ENCODE measurements at places on chromosomes 2 and 18. TPM values are rescaled to one million over a fixed set of nuclear protein-coding genes. Genes with fewer than 3 reads are reported as not detected.

GRCh38 chr2:190746971-190747761 is 98.3 kb downstream of the NAB1 start:
- peaks cover 4% of the 10 kb centered on the region for H3K4me1 ChIP-seq
- no peaks in the 10 kb centered on the region for H3K27me3 ChIP-seq
- no peak overlapping the region for H3K4me3 ChIP-seq
- H3K27ac ChIP-seq = no peak overlapping the region
- DNase-seq = no peak

GRCh38 chr2:139055202-139055601 is 275.0 kb upstream of the NXPH2 start:
- no peaks in the 10 kb centered on the region for H3K4me1 ChIP-seq
- H3K27me3 ChIP-seq = no peaks in the 10 kb centered on the region
- H3K36me3 ChIP-seq = no peaks in the 10 kb centered on the region

- H3K4me1 ChIP-seq = peaks cover 35% of the 10 kb centered on the region
- H3K27ac ChIP-seq = no peak overlapping the region
- no peak overlapping the region for H3K4me3 ChIP-seq
- H3K27me3 ChIP-seq = no peaks in the 10 kb centered on the region
These were observed 115.6 kb downstream of the GLI2 start for GRCh38 chr2:120851116-120851773.

DNA sequence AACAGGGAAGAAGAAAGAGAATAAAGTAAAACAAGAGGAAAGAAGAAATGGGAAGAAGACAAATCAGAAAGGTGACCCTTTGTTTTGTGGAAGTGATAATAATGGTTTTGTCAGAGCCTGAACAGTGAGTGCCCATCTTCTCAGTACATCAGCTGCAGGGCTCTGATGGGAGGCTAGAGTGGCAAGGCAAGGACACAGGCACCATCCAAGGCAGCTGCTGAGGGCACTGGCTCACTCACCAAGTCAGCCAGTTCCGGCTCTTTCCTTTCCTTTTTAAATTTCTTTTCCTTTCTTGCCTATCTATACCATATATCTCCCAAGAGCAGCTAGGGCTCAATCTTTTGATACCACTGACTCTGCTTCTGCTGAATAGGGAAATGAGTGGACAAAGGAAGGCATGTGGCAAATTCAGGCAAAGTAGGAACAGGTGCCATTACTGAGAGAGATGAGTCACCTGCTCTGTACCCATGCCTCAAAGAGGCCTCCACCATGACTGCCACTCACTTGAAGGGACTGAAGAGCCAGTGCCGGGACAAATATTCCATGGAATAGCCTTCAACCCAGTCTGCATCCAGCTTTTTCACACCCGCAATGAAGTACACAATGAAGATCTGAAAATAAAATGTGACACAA is 6.2 kb downstream of the GGCX start:
- H3K27ac ChIP-seq = no peak overlapping the region
- no peak for DNase-seq
- H3K27me3 ChIP-seq = no peaks in the 10 kb centered on the region

- peak overlapping the region; percentile 58 for H3K27ac ChIP-seq
- H3K4me1 ChIP-seq = peaks cover 4% of the 10 kb centered on the region
- DNase-seq = no peak
- no peaks in the 10 kb centered on the region for H3K36me3 ChIP-seq
- no peak overlapping the region for H3K4me3 ChIP-seq
These were observed 181.9 kb downstream of the MREG start for GRCh38 chr2:215831296-215831913.

DNA sequence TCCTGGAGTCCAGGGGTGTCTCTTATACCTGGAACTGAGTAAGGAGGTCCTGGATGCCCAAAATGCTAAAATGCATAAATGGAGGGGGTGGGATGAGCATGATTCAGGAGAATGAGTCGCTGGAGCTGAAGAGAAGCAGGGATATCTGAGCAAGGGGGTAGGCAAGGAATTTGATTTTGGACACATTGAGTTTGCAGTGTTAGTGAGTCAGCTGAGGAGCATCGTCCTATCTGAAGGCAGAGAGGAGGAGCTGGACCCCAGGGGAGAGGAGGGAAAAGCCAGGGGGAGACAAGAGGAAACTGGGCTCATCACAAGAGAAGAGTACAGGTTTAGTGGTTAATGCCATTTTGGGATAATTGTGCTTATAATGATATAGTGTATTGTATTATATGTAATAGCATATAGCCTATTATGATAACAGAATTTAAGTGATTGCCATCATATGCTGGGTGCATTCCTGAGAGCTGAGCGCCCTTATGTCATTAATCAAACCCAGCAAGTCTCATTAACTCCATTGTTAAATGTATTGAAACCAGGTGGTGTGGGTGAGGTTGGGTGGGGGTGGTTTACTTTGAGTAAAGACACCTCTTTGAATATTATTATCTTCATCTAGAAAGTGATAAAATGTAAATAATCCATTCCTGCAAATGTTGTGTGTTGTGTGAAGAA is 12.4 kb downstream of the EHD3 start:
- H3K4me3 ChIP-seq = no peak overlapping the region
- no peaks in the 10 kb centered on the region for H3K27me3 ChIP-seq
- H3K4me1 ChIP-seq = no peaks in the 10 kb centered on the region
- H3K36me3 ChIP-seq = peaks cover 4% of the 10 kb centered on the region
- H3K27ac ChIP-seq = no peak overlapping the region

DNA sequence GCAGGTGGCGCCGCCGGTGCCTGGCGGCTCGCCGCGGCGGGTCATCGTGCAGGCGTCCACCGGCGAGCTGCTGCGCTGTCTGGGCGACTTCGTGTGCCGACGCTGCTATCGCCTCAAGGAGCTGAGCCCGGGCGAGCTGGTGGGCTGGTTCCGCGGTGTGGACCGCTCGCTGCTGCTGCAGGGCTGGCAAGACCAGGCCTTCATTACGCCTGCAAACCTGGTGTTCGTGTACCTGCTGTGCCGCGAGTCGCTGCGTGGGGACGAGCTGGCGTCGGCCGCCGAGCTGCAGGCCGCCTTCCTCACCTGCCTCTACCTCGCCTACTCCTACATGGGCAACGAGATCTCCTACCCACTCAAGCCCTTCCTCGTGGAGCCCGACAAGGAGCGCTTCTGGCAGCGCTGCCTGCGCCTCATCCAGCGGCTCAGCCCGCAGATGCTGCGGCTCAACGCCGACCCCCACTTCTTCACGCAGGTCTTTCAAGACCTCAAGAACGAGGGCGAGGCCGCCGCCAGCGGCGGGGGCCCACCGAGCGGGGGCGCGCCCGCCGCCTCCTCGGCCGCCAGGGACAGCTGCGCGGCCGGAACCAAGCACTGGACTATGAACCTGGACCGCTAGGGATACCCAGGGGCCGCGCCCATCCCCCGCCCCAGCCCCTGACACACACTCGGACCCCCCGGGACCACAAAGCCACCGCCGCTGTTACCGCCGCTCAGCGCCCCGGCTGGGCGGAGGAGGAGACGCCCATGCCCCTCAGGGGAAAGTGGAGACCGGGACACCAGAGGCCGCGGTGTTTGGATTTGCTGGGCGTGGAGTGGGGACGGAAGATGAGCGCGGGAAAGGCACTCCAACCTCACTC is 1.1 kb downstream of the CDK5R2 start:
- H3K27ac ChIP-seq = no peak overlapping the region
- peak overlapping the region; percentile 37 for H3K4me3 ChIP-seq
- DNase-seq = no peak
- H3K4me1 ChIP-seq = peaks cover 27% of the 10 kb centered on the region

GRCh38 chr18:44723411-44723810 is 42.7 kb downstream of the SETBP1 start:
- no peaks in the 10 kb centered on the region for H3K36me3 ChIP-seq
- H3K4me3 ChIP-seq = no peak overlapping the region
- H3K27ac ChIP-seq = no peak overlapping the region
- H3K4me1 ChIP-seq = peaks cover 35% of the 10 kb centered on the region
- H3K27me3 ChIP-seq = no peaks in the 10 kb centered on the region

DNA sequence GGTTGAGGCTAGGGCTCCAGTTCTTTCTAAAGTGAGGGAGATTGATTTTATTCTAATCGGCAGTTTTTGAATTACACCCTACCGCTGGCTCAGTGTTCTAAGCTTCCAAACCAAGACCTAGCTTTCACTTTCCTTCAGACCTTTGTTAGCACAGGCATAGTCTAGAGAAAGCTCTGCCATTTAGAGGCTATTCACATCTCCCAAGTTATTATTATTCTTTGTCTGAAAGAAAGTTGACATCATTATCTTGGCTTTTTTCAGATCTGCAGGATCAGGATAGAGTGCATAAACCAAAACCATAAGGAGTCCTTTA is 276.8 kb downstream of the ASXL3 start:
- H3K4me1 ChIP-seq = no peaks in the 10 kb centered on the region
- H3K27me3 ChIP-seq = no peaks in the 10 kb centered on the region
- no peak overlapping the region for H3K27ac ChIP-seq
- no peaks in the 10 kb centered on the region for H3K36me3 ChIP-seq

DNA sequence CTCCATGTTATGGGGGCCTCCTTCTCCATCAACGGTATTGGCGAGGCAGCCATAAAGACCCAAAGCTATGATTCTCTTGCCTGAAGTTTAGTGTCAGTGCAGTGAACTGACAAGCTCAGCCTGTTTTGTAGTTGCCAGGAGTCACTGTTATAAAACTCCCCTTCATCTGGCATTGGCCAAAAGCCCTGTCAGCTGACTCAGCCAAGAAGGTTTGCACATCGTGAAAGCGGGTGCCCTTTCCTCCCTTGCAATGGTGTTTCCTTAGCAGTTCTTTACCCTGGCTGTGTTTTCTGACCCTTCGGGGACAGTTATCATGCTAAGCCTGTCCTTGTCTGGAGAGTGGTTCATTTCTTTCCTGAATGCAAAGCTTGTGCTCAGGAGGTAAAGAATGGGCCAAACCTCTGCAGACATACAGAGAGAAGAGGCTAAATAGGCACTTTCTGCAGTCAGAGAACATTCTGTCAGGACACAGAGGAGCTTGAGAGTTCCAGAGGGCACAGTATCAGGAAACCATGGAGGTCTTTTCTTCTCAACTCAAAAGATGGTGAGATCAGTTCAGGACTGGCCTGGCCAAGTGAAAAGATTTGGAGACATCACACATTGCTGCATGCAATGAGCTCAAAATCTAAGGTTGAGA is 414.2 kb downstream of the ZNF521 start:
- H3K27ac ChIP-seq = no peak overlapping the region
- no peak overlapping the region for H3K4me3 ChIP-seq
- H3K4me1 ChIP-seq = no peaks in the 10 kb centered on the region
- no peaks in the 10 kb centered on the region for H3K27me3 ChIP-seq

- H3K4me1 ChIP-seq = no peaks in the 10 kb centered on the region
- H3K4me3 ChIP-seq = no peak overlapping the region
- no peaks in the 10 kb centered on the region for H3K27me3 ChIP-seq
These were observed 604.9 kb upstream of the CDH2 start for GRCh38 chr18:28781616-28782362.

GRCh38 chr18:76757335-76757734 is 65.0 kb upstream of the ZNF236 start:
- no peak overlapping the region for H3K4me3 ChIP-seq
- no peaks in the 10 kb centered on the region for H3K27me3 ChIP-seq
- H3K4me1 ChIP-seq = no peaks in the 10 kb centered on the region
- DNase-seq = no peak
- H3K36me3 ChIP-seq = no peaks in the 10 kb centered on the region
- peak overlapping the region; percentile 53 for H3K27ac ChIP-seq

DNA sequence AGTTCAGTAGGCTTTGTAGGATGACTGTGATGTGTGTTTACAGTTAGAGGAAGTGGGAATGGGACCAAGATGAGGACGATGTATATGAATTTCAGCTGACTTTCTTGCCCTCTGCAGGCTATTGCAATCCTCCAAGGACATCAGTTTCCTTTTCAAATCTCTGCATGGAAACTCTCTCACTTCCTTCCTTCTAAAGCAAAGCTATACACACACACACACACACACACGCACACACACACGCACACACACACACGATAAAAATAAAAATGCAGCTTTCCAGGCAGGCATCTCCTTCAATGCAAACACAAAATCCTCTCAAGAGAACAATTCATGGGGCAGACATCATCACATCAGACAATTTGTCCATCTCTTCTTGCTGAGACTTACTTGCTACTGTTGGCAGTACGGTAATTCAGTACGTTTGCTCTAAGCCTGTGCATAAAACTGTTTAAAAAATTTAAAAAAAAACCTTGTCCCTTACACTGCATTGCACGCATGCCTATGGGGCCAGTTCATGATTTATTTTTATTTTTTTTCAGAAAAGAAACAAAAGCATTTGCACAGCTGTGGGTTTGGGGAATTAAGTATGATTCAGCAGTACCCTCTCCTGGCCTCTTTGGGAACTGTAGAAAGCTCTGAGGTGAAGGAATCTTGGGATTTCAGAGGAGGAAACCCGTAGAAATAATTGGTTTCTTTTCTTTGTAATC is 27.1 kb upstream of the ICOS start:
- no peak for DNase-seq
- H3K36me3 ChIP-seq = no peaks in the 10 kb centered on the region
- H3K27ac ChIP-seq = peak overlapping the region; percentile 11
- H3K4me3 ChIP-seq = peak overlapping the region; percentile 24

DNA sequence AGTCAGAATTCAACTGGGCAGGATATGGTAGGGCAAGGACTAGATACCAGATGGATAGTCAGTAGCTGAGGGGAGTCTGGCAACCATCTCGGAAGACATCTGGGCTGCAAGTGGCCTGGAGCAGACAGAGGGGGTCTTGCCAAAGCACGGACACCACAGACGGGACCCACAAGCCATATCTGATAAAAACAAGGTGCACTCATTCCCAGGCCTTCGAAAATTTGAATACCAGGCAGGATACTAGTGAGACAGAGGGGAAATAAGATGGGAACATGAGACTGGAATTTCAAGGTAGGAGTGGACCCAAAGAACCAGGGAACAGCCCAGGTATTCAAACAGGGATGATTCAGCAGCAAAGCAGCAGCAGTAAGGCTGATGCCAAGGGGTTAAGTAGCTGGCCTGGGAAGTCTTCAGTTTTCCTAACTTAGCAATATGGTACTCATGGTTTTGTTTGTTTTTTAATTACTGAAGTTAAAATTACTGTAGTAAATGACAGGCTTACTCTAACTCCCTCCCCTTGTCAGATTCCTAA is 144.9 kb upstream of the NCKAP5 start:
- no peak overlapping the region for H3K27ac ChIP-seq
- no peak for DNase-seq
- no peak overlapping the region for H3K4me3 ChIP-seq
- peaks cover 10% of the 10 kb centered on the region for H3K4me1 ChIP-seq
- peaks cover 2% of the 10 kb centered on the region for H3K27me3 ChIP-seq

- DNase-seq = no peak
- no peaks in the 10 kb centered on the region for H3K27me3 ChIP-seq
- H3K27ac ChIP-seq = no peak overlapping the region
- no peak overlapping the region for H3K4me3 ChIP-seq
- H3K4me1 ChIP-seq = peaks cover 13% of the 10 kb centered on the region
- no peaks in the 10 kb centered on the region for H3K36me3 ChIP-seq
These were observed 150.0 kb upstream of the AGAP1 start for GRCh38 chr2:235343869-235344268.

GRCh38 chr18:67453901-67454300 is 62.6 kb downstream of the DSEL start:
- H3K4me3 ChIP-seq = no peak overlapping the region
- DNase-seq = no peak
- H3K4me1 ChIP-seq = no peaks in the 10 kb centered on the region
- H3K36me3 ChIP-seq = no peaks in the 10 kb centered on the region
- no peak overlapping the region for H3K27ac ChIP-seq
- no peaks in the 10 kb centered on the region for H3K27me3 ChIP-seq

- no peak overlapping the region for H3K27ac ChIP-seq
- H3K36me3 ChIP-seq = no peaks in the 10 kb centered on the region
- DNase-seq = no peak
- no peaks in the 10 kb centered on the region for H3K27me3 ChIP-seq
These were observed 34.7 kb downstream of the KLF7 start for GRCh38 chr2:207130958-207131521.

GCG gene
- total RNA-seq = not detected

RAB17 gene
- total RNA-seq = 8.5 TPM

L3MBTL4 gene
- 11.9 TPM for total RNA-seq
